ENCODE measurements at places on chromosomes 12 and 14. TPM values are rescaled to one million over a fixed set of nuclear protein-coding genes. Genes with fewer than 3 reads are reported as not detected.
A peak's percentile ranks its signal among the peaks of the same experiment; 100 is the strongest.

The SMCO2 gene
- total RNA-seq: not detected

The PDE3A gene
- not detected for total RNA-seq

The APOF gene
- total RNA-seq: not detected

DNA sequence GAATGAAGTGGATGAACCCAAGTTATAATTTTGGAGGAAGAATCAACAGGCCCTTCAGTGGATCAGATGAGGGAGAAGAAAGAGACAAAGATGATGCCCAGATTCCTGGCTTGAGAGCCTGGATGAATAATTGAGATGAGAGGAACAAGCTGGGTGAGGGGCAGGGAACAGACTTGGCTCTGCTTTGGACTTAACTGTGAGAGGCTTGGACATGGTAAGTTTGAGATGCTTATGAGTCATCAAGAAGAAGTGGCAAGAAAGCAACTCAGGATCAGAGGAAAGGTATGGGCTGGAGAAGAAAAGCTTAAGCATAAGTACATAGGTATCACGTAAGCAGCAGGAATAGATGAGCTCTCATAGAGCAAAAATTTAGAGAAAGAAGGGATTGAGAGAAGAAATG, 55.3 kb downstream of the FIGNL2 start:
- no peaks in the 10 kb centered on the region for H3K27me3 ChIP-seq
- no peak overlapping the region for H3K4me3 ChIP-seq
- DNase-seq: no peak
- H3K4me1 ChIP-seq: no peaks in the 10 kb centered on the region
- no peaks in the 10 kb centered on the region for H3K36me3 ChIP-seq
- H3K27ac ChIP-seq: no peak overlapping the region

DNA sequence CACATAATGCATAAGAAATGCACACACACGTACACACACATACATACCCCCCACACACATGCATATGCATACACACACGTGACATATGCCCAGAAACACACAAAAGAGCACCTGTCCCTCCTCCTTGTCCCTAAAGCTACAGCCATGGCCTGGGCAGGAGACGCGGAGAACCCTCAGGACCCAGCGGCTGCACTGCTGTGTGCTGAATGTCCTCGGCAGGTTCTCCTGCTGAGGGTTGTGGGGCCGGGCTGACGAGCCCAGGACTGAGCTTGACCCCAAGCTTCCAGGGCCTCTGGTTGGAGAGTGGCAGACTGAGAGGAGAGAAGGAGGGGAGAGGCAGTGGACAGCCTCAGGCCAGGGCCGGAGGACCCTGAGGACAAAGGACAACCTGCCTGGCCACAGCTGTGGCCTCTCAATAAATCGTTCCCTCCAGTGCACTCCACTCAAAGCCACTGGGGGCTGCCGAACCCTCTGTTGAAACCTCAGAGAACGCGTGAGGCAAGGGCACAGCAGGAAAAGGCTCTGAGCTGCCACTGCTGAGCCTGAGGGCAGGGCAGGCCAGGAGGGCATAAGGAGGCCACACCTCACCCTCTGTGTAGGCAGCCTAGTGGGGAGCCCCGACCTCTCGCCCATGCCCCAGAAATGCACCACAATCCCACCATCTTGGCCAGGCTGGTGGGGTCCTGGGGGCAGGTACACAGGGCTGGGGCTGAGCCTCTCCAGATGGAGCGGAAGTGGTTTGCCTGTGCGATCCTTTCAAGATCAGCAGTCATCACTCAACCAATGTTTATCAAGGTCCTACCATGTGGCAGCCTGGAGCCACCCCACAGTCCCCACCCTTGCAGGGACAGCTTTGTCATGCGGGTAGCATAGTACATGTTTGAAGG, 3.1 kb downstream of the CACNA2D4 start:
- DNase-seq: peak; percentile 69
- H3K36me3 ChIP-seq: no peaks in the 10 kb centered on the region
- no peaks in the 10 kb centered on the region for H3K27me3 ChIP-seq
- H3K4me3 ChIP-seq: no peak overlapping the region
- H3K27ac ChIP-seq: peak overlapping the region; percentile 82

The PLEKHD1 gene
- 0.07 TPM for total RNA-seq

DNA sequence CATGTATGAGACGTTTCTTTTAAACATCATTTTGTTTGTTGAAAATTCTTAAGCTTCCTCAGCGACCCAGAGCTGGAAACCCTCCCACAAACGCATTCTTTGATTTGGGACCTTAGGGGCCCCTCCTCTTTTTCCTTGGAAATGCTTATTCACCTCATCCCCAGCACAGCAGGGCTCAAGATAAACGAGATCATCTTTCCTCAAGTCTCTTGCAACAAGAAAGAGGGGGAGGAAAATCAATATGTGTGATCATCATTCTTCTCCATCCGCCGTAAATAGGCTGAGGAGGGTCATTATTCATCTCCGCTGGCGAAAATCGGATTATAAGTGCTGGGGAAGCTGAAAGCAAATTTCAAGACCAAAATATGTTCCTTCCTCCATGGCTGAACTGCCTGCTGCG, 1415.2 kb downstream of the AACS start:
- H3K27ac ChIP-seq: no peak overlapping the region
- H3K36me3 ChIP-seq: no peaks in the 10 kb centered on the region
- H3K27me3 ChIP-seq: no peaks in the 10 kb centered on the region
- H3K4me1 ChIP-seq: no peaks in the 10 kb centered on the region

The SLC6A13 gene
- not detected for total RNA-seq

DNA sequence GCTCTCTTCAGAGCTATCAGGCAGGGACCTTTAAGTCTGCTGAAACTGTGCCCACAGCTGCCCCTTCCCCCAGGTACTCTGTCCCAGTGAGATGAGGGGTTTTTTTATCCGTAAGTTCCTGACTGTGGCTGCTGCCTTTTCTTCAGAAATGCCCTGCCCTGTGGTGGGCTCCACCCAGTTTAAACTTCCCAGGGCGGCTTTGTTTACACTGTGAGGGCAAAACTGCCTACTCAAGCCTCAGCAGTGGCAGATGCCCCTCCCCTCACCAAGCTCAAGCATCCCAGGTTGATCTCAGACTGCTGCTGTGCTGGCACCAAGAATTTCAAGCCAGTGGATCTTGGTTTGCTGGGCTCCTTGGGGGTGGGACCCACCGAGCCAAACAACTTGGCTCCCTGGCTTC, 46.9 kb upstream of the SLC16A7 start:
- H3K4me1 ChIP-seq: peaks cover 12% of the 10 kb centered on the region
- no peak overlapping the region for H3K4me3 ChIP-seq
- no peaks in the 10 kb centered on the region for H3K36me3 ChIP-seq
- H3K27me3 ChIP-seq: no peaks in the 10 kb centered on the region
- no peak for DNase-seq

The ANG gene
- total RNA-seq: 0.92 TPM

The WIF1 gene
- total RNA-seq: not detected

DNA sequence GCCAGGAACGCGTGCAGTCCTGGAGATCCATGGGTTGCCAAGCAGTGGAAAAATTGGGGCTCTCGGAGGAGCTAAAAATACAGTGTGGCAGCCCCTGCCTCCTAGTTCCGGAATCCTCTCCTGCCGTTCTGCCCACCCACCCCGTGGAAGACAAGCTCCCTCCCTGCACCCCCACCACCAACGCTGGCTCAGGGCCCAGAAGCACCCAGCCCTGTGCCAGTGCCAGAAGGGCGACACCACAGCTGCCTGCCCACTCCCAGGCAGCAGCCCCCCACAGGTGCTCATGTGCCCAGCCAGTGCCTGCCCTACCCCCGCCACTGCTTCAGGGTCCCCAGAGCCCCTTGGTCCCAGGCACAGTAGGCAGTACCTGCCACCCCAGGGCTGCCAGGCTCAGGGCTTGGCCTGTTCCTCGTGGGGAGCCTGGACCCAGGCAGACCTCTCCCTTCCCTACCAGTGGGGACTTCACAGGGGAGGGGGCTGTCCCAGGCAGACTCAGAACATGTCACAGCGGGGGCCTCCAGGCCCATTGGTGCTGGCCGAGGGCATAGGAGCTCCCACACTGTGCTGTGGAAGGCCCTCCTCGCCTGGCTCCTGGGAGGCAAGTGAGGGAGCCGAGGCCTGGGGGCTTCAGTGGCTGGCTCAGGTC, 7.4 kb downstream of the INF2 start:
- peaks cover 2% of the 10 kb centered on the region for H3K36me3 ChIP-seq
- peaks cover 30% of the 10 kb centered on the region for H3K4me1 ChIP-seq
- no peak overlapping the region for H3K4me3 ChIP-seq
- H3K27me3 ChIP-seq: no peaks in the 10 kb centered on the region
- DNase-seq: no peak

DNA sequence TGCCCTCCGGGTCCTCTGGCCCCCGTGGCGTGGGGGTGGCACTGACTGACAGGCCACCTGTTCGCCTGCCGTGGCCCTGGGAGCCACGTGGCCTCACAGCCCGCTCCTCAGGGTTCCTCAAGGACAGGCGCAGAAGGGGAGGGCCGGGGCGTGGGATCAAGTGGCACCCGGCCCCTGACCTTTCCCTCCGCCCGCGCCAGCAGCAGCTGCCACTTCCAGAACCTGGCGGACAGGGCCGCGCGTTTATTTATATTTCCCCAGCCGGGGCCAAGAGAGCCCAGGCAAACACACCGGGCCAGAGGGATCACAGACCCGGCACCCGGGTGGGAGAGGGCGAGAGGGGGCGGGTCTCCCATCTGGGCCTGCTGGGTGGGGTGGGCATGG, 92.6 kb downstream of the RFLNA start:
- H3K4me1 ChIP-seq: peaks cover 37% of the 10 kb centered on the region
- H3K27ac ChIP-seq: no peak overlapping the region
- no peaks in the 10 kb centered on the region for H3K27me3 ChIP-seq
- peaks cover 2% of the 10 kb centered on the region for H3K36me3 ChIP-seq

The OR4E2 gene
- total RNA-seq: not detected

DNA sequence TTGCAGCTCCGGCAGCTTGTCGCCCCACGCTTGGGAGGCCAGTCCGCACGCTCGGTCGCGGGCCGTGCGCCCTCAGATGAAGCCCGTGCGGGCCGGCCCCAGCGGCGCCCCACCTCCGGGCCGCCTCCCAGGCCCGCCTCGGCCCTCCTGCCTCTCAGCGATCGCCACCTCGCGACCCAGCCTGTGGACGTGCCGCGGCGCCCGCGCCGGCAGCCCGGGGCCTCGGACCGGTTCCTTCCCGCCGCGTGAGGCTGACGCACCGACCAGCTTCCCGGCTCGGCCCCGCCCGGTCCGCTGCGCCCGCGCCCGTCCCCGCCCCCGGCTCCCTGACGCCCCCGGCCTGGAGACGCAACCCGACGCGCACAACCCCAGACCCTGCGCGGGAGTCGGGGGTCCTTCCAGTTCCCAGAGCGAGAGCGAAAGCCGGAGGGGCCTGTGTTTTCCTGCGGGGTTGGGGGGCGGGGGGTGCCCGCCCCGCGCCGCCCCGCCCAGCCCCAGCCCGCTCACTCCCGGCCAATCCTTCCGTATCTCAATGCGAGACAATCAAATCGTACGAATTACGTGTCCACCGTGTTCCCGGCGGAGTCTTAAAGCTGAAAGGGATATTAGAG, at the start of gene ERO1A:
ERO1A (minus strand) TSS at position 78 of the 611 bp plus-strand sequence; CDS start at position 1, 77 bp downstream.
- H3K36me3 ChIP-seq: peaks cover 37% of the 10 kb centered on the region
- H3K4me3 ChIP-seq: peak within 1 kb of the TSS; percentile 91
- peaks cover 36% of the 10 kb centered on the region for H3K4me1 ChIP-seq
- no peaks in the 10 kb centered on the region for H3K27me3 ChIP-seq

GRCh38 chr12:109491671-109492070, 14.2 kb downstream of the UBE3B start:
- H3K27me3 ChIP-seq: no peaks in the 10 kb centered on the region
- DNase-seq: no peak
- H3K4me1 ChIP-seq: peaks cover 5% of the 10 kb centered on the region
- no peak overlapping the region for H3K27ac ChIP-seq

The C1R gene
- total RNA-seq: 0.97 TPM

DNA sequence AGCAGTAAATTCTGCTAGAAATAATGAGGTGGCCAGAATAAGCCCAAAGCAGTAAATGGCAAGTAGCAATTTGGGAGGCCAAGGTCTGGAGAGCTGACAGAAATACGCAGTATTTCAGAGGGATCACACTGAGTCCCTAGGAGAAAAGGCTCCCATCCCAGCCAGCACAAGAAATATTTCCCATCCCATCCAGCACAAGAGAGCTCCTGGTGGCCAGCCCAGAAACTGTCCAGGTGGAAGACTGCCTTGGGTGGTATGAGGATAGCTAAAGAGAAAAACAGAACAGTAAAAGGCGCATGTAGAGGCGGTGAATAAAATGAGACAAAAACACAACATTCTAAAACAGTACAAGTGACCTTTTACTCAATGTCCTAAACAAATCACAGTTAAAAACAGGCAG, 120.7 kb downstream of the HECTD4 start:
- peaks cover 5% of the 10 kb centered on the region for H3K36me3 ChIP-seq
- DNase-seq: no peak
- no peak overlapping the region for H3K27ac ChIP-seq
- no peaks in the 10 kb centered on the region for H3K27me3 ChIP-seq
- H3K4me1 ChIP-seq: no peaks in the 10 kb centered on the region
- H3K4me3 ChIP-seq: no peak overlapping the region

The CEBPE gene
- total RNA-seq: 0.34 TPM

- no peak for DNase-seq
- H3K4me1 ChIP-seq: peaks cover 11% of the 10 kb centered on the region
- H3K27ac ChIP-seq: no peak overlapping the region
- H3K4me3 ChIP-seq: no peak overlapping the region
These were observed 87.8 kb downstream of the ZFP36L1 start for GRCh38 chr14:68704736-68705720.

- peak overlapping the region; percentile 86 for H3K27ac ChIP-seq
- peak; percentile 65 for DNase-seq
- peaks cover 18% of the 10 kb centered on the region for H3K36me3 ChIP-seq
- peaks cover 30% of the 10 kb centered on the region for H3K4me1 ChIP-seq
These were observed 923 bp upstream of the ITPR2 start for GRCh38 chr12:26833743-26834490.

GRCh38 chr12:132651444-132652100, 33.0 kb downstream of the P2RX2 start:
- DNase-seq: no peak
- no peaks in the 10 kb centered on the region for H3K27me3 ChIP-seq
- no peaks in the 10 kb centered on the region for H3K4me1 ChIP-seq
- no peak overlapping the region for H3K27ac ChIP-seq
- H3K4me3 ChIP-seq: no peak overlapping the region
